ENCODE measurements at places on chromosomes 4 and X.

GRCh38 chr4:74933562-74934015, 673 bp downstream of the PARM1 start:
- peak; percentile 2 for DNase-seq

- peak; percentile 0 for DNase-seq
Measured at GRCh38 chr4:12791536-12791935, 692.6 kb downstream of the RAB28 start.

GRCh38 chr4:102552781-102553180, 51.6 kb downstream of the NFKB1 start:
- DNase-seq: peak; percentile 70

- no peak for DNase-seq
Measured at GRCh38 chr4:124097447-124097846, 615.1 kb downstream of the ANKRD50 start.

DNA sequence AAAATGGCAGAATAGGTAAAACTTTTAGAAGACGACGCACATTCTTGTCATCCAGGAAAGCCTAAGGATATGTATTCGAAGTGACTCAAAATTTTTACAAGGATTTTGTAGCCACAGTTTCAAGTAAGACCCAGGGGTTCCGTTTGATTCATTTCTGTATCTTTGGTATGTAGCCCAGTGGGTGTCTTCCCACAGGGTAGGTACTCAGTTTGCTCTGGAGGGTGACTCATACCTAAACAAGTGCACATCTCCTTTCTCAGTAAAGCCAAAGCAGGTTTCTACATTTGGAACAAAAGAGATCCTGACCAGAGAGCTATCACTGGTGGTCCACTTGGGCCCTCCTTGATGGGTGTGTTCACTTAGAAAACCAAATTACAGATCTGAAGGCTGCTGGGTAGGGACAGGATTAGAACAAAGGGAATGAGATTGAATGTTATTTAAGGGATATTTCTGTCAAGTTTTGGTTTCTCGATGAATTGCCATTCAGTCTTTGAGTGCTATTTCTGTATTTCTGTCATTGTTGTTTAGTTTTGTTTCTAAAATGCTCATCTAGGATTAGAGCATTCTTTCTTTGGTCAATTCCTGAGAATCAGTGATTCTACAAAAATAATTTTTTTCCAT, 56.1 kb downstream of the PLS3 start:
- DNase-seq: peak; percentile 89

DNA sequence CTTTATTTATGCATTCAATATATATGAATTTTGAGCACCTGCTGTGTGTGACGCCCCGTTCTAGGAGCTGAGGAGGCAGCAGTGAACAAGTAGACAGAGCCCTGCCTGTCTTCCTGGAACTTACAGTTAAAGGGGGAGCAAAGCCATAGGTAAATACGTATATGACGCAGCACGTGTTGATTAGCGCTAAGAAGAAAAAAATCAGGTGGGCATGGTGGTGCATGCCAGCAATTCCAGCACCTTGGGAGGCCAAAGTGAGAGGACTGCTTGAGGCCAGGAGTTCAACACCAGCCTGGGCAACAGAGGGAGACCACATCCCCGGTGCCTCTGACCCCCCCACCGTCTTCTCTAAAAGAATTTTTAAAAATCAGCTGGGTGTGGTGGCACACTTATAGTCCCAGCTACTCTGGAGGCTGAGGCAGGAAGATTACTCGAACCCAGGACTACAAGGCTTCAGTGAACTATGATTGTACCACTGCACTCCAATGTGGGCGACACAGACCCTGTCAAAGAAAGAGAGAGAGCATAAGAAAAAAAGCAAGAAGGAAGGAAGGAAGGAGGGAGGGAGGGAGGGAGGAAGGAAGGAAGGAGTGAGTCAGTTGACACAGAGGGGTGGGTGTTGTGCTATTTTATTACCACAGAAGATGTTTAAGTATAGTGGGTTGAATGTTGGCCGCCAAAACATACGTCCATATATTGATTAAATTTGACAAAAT, 5.4 kb upstream of the KIAA0232 start:
- no peak for DNase-seq

GRCh38 chr4:8709729-8710360, 117.3 kb downstream of the CPZ start:
- DNase-seq: no peak

DNA sequence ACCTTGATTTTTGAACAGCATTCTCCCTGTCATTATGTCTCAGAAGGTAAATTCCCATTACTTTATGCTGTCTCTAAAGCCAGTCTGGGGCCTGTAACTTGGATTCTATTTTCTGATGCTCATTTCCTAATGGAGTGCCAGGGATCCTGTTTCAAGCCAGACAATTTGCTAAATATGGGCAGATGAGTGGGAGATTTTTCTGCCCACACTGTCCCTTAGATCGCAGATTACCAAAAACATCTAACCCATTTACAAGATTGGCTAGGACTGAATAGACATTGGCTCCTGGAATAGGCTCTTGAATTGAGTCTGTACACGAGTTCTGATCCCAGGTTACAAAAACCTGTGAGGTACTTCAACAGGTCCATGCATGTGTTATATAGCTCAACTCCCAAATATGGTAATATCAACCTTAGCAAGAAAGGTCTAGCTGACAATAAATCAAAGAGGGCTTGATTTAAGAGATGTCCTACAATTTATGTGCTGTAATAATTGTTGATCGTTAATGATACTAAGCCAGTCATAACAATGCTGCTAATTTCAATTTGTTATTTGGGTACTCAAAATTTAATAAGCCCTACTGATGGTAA, 5.7 kb downstream of the GPC3 start:
- DNase-seq: no peak

- no peak for DNase-seq
Measured at GRCh38 chr4:141914746-141915145, 278.4 kb downstream of the IL15 start.
